ENCODE measurements at places on chromosomes 6 and 20. TPM values are rescaled to one million over a fixed set of nuclear protein-coding genes. Genes with fewer than 3 reads are reported as not detected.

FNDC1 gene
- total RNA-seq = not detected

GRIK2 gene
- total RNA-seq = not detected

LY6G6D gene
- total RNA-seq = not detected

BMP5 gene
- not detected for total RNA-seq

PDE10A gene
- total RNA-seq = not detected

ISM1 gene
- total RNA-seq = not detected

GHRH gene
- not detected for total RNA-seq

POPDC3 gene
- total RNA-seq = 36.4 TPM

DUSP15 gene
- 3.4 TPM for total RNA-seq

FAM217A gene
- total RNA-seq = not detected

NT5DC1 gene
- total RNA-seq = 8.4 TPM

MAP3K7 gene
- total RNA-seq = 28.2 TPM

SAMD3 gene
- not detected for total RNA-seq

PLAGL1 gene
- 9.9 TPM for total RNA-seq

FAM217B gene
- total RNA-seq = 14.0 TPM

AGER gene
- total RNA-seq = 17.4 TPM

AIF1 gene
- total RNA-seq = 57.5 TPM

All from G401 (cell line).